ENCODE measurements at places on chromosomes 11 and 22.

GRCh38 chr11:69242266-69242920 lies 51.6 kb upstream of the MYEOV start:
- DNase-seq: no peak

DNA sequence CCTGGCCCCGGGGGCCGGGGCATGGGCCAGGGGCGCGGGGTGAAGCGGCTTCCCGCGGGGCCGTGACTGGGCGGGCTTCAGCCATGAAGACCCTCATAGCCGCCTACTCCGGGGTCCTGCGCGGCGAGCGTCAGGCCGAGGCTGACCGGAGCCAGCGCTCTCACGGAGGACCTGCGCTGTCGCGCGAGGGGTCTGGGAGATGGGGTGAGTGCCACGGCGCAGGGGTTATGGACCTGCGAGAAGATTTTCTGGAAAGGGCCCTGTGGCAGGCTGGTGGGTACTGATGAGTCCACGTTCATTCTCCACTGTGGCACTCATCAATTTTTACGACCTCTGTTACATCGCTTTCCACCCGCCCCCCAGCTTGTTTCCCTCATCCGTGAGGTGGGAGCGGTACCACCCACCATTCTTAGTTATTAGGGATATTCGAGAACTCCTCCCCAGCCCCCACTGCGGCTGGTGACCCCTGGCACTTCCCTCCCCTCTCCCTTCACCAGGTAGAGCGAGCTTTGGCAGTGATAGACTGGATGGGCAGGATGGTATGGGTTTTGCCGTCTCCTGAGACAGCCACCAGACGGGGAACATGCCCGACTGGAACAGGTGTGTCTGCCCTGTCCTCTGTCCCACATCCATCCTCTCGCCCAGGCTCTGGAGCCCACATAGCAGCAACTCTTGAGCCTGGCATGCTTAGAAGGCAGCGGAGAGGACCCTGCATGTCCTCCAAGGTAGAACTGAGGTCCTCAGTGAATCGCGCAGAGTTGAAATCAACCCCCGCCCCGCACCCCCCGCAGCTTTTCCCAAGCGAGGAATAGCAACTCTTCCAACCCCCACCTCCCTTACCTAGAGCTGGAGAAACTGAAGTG lies 562 bp downstream of the DGAT2 start:
- DNase-seq: no peak

GRCh38 chr22:39589875-39590274 lies 19.3 kb downstream of the CACNA1I start:
- DNase-seq: no peak

DNA sequence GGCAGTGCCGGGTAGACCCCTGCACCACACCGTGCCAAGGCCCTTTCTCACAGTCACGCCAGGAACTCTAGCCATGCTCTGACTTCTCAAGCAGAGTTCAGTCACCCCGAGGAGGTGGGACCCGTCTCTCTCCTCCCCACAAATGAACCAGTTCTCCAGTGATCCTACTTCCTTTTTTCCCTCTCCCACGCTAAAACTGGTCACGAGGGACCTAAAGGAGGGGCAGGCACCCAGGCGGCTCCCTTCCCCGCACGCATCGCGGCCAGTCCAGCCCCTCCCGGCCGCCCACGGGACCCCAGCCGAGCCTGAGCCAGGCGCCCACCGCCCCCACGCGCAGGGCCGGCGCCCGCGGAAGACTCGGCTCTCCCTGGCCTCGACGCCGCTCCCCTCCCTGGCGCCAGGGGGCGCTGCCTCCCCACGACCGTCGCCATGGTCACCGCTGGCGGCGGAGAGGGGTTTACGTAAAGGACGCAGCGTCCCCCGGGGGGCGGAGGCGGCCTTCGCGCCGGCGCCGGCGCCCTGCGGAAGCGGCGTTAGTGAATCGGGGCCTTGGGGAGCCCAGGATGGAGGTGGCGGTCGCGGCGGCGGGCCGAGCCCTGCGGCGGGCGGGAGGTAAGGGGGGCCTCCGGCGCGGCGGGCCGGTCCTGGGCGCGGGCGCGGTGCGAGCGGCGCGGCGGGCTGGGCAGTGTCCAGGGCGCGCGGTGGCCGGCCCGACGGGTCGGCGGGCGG lies at the start of gene DAGLA:
Gene DAGLA (plus strand): TSS at position 499 of the 729 bp plus-strand sequence. CDS start 39,765 bp downstream, outside the sequence.
- DNase-seq: peak; percentile 61

- no peak for DNase-seq
Observed at GRCh38 chr22:34851918-34852662, 213.9 kb upstream of the ISX start.

- DNase-seq: no peak
Observed at GRCh38 chr22:31343235-31344191, 2.6 kb downstream of the PATZ1 start.

DNA sequence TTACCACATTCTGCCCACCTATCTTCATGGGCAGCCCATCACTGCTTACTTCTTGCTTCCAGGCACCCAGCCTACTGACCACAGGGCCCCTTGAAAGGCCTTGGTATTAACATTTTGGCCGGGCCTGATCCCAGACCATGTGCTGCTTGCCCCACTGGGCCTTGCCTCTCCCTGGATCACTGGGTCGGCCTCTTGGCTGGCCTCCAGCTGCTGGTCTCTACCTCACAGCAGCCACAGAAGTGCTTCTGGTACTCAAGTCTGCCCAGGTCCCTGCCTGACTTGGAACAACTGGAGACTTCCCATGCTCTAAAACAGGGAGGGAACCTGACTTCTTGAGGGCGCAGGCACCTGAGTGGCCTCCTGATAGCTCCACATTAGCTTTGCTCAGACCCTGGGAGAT lies 63.6 kb downstream of the THAP12 start:
- no peak for DNase-seq

DNA sequence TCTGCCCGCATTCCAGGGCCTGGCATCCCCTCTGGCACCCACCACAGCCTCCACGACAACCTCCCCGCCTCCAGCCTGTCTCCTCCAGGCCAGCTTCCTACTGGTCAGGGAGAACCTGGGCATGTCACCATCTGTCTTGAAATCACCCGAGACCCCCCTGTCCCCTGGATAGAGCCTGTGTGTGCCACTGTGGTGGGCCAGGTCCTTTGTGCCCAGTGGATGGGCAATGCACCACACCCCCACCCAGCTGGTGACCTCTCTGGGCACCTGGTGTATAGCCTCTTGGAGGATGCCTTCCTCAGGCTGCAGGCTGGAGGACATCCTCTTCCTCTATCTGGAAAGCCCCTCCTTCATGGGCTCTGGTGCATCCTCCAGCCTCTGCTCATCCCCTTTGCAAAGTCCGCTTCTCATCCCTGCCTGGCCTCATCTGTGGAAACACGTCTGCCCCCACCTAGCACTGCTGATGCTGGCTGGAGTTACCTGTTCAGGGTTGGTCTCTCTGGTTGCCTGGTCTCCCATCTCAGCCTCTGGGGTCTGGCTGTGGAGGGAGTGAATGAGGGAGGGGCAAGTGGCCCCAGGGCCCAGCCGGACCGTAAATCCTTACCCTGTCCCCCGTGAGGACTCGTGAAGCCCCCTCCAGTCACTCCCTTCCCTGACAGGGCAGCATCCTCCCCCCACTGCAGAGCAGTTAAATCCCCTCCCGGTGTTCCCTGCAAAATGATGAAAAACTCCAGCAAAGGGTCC lies 589.6 kb downstream of the TBC1D22A start:
- DNase-seq: no peak

DNA sequence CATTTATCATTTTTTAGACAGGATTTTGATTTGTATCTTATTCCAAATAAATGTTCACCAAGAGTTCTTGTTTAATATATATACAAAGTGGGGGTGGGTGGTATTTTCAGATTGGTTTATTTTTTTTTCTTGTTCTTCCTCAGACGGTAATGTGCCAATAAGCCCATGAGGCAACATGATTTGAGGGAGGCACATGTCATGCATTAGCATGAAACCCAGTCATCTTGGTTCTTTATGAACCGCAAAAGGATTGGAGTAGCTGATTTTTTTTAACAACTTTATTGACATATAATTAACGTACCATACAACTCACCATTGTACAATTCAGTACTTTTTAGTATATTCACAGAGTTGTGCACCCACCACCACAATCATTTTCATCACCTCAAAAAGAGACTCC lies 2.7 kb downstream of the BCL2L13 start:
- DNase-seq: no peak

DNA sequence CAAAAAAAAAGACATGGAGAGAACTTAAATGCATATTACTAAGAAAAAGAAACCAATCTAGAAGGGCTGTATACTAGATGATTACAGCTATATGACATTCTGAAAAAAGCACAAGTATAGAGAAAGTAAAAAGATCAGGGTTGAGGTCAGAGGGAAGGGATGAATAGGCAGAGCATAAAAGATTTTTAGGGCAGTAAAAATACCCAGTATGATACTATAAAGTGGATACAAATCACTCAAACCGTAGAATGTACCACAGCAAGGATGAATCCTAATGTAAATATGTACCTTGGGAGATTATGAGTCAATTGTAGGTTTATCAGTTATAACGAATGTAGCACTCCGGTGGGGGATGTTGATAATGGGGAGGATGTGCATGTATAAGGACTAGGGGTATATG lies 29.4 kb upstream of the SMCO4 start:
- no peak for DNase-seq

DNA sequence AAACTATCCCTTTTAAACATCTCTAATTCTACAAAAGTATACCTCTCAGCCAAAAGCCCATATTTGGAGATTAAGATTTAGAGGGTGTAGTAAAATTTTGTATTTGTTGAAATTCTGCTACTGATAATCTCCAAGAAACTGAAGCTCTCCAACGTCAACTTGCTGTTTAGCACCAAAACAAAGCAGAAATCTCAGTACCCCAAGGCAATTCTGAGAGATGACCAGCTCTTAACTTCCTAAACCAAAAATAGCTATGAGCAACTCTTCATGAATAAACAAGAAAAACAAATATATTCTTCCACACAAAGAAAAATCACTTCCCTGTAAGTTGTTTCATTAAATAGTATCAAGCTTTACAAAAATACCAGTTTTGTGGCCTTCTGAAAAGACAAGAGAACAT lies 13.3 kb downstream of the RRAS2 start:
- no peak for DNase-seq

DNA sequence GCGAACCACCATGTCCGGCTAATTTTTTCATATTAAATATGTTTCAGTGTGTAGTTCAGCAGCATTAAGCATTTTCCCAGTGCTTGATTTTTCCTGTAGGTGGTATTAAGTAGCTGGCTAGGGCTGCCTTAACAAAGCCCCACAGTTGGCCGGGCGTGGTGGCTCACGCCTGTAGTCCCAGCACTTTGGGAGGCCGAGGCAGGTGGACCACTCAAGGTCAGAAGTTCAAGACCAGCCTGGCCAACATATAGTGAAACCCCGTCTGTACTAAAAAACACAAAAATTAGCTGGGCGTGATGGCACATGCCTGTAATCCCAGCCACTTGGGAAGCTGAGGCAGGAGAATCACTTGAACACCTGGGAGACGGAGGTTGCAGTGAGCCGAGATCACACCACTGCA lies 33.5 kb upstream of the TOLLIP start:
- DNase-seq: no peak

DNA sequence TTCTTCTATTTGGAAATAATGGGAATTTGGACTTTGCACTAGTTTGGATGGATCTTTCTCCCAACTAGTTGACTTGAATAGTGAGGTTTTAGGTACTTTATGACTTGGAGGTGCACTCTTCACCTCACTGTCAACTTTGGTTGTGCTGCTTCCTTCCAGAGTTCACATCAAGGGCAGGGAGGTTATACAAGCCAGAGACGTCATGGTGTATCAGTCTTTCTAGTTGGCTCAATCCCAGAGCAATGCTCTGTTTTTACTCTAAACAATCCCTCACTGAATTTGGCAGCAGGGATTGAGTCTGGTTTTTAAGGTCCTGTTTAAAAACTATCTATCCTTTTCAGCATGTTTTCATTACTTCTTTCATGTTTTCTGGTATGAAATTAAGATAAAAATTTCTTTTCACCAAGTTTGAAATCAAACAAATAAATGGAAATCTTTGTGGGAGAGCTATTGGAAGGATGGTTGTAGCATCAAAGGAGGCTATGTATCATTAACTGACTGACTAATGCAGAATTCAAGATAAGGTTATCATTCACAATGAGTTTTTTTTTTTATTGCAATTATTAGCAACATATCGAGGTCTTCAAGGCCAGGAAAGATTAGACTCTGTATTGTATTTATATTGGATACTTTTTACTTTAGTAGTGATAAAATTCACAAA lies 28.0 kb upstream of the ZBED5 start:
- no peak for DNase-seq

GRCh38 chr11:128809128-128809527 lies 58.0 kb downstream of the KCNJ1 start:
- DNase-seq: no peak

- DNase-seq: no peak
Observed at GRCh38 chr11:19241260-19242178, 774 bp upstream of the E2F8 start.

DNA sequence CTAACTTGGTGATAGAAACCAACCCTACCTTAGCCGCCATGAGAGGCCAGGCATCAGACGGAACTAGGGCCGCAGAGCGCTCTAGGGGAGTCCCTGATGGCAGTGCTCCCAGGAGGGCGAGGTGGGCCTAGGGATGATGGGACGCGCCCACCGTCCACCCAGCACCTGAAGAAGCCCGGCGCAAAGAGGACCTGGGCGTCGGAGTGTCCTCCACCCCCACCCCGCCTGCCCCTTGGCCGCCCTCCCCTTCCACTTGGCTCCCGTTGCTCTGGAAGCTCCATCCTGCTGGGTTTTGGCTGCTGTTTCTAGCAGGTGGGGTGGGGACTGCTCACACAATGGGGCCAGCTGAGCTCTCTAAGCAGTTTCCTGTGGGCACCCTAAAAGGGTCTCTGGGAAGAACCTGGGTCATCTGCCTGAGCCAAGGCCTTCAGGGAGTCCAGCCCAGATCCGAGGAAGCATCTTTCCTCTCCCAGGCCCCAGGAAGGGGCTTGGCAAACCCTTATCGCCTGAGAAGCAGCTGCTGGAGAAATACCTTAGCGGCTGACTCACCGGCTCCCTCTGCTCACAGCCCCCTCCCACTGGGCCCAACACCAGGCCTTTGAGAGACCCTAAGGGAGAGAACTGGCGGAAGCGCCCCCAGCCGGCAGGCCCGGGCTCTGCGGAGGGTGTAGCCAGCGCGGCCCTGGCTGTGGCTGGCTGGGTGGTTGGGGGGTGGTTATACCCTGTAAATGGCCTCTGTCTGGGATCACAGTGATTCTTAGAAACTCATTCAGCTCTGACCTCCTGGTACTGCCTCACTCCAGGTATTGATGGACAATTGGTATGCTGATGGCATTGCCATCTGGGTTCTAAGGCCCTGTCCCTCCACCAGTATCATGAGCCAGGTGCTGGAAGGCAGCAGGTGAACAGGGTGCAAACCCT lies 19.3 kb downstream of the CREB3L1 start:
- DNase-seq: no peak

DNA sequence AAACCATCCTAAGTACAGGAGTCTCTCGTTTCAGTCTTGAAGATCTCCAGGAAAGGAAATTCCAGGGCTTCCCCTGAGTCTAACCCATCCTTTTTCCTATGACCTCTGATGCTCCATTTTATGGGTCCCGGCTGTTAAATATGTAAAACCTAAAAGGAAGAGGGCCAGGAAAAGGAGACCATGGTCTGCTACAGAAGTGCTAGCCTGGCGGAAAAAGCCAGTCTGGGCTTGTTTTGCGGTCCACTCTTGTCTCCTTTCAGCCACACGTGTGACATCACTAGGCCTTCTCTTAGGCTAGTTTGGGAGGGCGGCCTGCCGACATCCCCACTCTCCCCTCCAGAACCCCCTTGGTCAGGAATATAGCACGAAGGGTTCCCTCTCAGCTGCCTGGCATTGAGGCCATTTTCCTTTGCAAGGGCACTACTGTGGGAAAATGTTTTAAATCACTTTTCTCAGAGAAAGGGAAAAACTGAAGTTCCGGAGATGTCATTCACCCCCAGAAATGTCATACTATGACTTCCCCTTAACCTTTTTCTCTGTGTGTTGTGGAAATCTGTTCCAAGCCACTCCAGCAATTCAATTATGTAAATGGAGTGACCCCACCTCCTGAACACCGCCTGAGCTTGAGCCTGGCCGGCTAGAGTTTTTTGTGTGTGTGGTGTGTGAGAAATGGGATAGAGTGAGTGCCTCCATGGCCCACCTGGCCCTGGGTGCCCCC lies 86.9 kb downstream of the UBASH3B start:
- no peak for DNase-seq
